ENCODE measurements at places on chromosomes 3 and 15. TPM values are rescaled to one million over a fixed set of nuclear protein-coding genes. Genes with fewer than 3 reads are reported as not detected.

Gene SKOR1
- 0.05 TPM for total RNA-seq

Gene ZCWPW2
- total RNA-seq: 0.29 TPM

Gene TMEM40
- 0.72 TPM for total RNA-seq

Gene CEP19
- 3.2 TPM for total RNA-seq

Gene CASR
- not detected for total RNA-seq

Gene MAGI1
- total RNA-seq: 1.7 TPM

Gene ASB14
- total RNA-seq: not detected

- no peak for DNase-seq
Observed at GRCh38 chr15:32956711-32957110, 237.8 kb downstream of the FMN1 start.

- no peak for DNase-seq
Observed at GRCh38 chr3:12662593-12663400, 1.1 kb downstream of the RAF1 start.

DNA sequence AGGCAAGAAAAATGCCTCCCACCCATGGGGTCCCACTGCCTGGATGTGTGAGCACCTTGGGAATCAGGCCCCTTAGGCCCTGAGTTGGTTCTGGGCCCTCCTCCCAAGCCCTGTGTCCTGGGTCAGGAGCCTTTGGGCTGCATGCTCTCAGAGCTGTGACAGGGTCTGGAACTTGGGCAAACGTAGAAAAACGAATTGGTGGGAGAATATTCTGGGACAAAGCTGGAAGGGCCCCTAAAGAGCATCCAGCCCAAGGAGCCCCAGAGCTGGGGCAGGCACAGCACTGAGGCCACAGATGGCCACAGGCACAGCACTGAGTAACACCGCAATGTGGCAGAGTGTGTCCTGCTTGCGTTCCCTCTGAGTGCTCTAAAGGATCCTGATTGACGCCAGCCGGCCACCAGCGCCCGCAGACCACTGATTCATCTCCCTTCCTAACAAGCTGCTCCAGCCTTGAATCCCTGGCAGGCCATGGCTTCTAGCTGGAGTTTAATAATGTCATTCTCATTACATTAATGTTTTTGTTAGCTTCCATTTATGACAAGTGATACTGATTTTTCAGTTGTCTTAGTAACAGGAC is 18.6 kb upstream of the SEC13 start:
- DNase-seq: no peak

DNA sequence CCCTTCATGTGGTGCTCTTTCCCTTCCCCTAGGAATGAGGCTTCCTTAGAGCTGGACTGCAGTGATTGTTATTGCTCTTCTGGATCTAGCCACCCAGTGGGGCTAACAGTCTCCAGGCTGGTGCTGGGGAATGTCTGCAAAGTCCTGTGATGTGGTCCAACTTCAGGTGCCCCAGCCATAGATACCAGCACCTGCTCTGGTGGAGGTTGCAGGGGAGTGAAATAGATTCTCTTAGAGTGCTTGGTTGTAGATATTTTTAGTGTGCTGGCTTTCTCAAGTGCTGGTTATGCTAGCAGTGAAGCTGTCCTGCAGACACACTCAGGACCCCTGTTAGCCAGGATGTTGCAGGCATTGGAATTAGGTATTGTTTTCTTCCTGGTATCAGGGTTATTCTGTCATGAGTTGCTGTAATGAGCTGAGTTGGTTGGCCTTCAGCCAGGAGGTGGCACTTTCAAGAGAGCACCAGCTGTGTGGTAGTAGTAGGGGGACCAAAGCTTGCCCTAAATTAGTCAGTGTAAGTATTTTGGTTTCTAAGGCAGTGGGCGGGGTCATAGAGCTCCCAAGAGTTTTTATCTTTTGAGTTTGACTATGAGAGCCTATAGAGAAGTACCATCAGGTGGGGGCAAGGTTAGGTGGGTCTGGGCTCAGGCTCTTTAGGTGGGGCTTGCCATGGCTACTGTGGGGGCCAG is 317.5 kb upstream of the SGO1 start:
- DNase-seq: no peak

DNA sequence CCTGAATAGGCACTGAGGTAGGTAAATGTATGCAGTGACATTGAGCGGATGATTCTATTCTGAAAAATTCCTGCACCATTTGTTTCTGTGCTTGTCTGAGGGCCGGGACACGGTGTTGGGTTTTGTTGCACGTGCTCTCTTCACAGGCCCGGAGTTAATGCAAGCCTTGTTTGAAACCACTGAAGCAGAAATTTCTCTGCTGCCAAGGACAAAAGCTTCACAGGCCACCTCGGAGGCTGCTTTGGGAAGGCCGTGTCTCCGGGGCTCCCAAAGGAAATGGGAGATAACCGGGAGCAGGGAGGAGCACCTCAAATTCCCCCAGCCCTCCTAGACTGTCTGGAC is 179.4 kb downstream of the OPA1 start:
- no peak for DNase-seq

DNA sequence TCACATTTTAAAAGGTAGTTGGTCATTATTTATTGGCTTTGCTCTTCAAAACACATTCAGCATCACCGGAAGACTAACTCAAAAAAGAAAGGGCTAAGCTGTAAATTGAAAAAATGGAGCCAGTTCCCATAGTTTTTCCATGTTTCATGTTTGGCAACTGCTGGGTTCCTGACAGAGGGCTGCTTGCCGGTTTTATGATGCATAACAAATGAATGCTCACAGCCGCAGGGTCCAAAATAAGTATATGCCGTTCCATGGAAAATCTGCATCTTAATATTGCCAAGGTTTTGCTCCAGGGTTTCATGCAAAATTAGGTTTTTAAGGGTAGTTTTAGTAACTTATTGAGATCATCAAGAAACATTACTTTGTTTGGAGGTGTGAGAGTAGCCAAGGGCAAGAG is 15.8 kb downstream of the SLC12A1 start:
- no peak for DNase-seq

DNA sequence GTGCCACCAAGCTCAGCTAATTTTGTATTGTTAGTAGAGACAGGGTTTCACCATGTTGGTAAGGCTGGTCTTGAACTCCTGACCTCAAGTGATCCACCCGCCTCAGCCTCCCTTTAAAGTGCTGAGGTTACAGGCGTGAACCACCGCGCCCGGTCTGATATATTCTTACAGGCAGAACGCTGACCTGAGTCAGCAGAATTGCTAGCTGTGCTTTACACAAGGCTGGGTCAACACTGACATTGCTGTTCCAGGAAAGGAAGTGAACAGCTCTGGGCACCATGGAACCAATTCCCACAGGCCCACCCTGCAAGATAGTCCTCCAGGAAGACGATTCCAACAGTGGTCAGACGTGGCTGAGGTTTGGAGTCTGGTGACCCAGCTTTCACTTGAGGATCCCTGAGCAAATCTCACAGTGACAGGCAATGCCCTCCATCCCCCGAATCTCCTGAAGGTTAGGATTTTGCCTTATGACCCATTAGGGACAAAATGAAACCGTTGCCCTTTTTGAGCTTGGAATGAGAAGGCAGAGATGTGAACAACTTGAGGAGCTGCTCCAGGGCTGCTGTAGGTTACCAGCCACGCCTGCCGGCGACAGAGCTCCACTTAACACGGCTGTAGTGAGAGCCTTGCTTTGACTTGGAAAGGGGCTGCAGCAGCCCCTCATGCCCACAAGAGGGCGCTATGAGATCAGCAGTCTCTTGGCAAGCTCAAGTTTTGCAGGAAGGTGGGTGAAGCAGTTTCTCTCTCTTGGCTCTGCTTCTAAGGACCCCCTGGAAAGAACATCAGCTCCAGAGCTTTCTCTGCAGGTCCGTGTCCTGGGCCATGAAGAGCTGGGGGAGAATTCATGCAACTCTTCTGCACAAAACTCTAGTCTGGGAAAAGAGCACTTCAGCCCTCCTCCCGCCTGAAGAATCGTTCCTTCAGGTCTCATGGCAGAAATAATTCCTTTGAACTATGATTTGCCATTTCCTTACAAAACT is 74.1 kb downstream of the SENP2 start:
- DNase-seq: peak; percentile 77

DNA sequence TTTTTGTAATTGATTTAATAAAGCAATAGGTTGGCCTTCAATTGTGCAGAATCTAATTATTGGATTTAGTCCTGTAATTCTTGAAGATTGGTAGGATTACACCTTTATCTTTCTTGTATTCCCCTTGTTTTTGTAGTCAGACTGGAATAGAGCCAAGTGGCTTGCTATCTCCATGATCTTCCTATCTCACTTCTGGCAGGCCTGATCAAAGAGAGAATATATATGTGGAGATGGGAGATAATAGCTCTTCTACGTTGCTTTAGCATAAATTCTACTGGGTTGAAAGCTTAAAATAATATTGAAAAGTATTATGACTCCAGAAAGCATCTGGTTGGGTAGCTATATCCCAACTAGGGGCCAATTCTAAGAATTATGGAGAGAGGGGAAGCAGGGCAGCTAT is 16.9 kb upstream of the IFT57 start:
- DNase-seq: no peak

- DNase-seq: no peak
Observed at GRCh38 chr15:98746375-98747155, 98.2 kb downstream of the IGF1R start.

GRCh38 chr15:44010089-44010488 is 183.3 kb downstream of the WDR76 start:
- DNase-seq: no peak

DNA sequence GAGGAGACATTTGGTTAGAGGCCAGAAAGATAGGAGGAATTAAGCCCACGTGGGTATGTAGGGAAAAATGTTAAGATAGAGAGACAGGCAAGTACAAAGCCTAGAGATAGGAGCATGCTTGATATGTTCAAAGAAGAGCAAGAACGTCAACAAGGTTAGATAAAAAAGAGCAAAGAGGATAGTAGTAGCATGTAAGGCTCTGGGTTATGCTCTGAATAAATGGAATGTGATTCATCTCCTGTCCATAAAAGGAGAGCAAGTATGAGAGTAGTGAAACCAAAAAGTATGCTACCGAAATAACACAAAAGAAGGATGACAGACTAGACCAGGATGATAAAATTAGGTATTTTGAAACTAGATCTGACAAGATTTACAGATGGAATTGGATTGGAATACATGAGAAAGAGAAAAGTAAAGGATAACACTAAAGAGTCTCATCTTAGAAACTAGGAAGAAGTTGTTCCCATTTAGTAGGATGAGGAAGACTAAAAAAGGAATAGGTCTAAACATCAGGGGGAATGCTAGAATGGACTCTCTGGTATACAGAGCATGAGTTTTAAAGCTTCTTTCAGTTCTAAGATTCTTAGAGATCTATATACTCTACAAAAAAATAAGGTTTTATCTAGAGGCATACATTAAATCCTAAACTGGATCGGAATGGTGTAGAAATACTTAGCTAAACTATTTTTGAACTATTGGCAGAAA is 59.1 kb downstream of the TRPM7 start:
- DNase-seq: no peak

DNA sequence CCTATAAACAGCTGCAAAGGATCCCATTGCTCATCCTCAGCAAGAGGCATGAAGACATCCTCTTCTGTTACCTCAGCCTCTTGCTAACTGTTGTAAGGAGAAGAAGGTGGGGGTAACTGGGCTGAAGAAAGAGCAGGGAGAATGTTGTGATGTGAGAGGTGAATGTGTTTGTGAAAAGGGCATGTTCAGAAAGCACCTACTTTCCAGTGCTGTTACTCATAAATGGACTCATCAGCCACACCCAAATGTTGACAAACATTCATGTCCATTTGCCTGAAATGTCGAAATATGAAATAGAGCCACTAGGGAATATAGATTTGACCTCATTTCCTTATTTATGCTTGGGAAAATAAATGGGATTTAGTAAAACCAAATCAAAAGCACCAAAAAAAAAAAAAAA is 12.6 kb downstream of the SLC24A1 start:
- DNase-seq: peak; percentile 38

DNA sequence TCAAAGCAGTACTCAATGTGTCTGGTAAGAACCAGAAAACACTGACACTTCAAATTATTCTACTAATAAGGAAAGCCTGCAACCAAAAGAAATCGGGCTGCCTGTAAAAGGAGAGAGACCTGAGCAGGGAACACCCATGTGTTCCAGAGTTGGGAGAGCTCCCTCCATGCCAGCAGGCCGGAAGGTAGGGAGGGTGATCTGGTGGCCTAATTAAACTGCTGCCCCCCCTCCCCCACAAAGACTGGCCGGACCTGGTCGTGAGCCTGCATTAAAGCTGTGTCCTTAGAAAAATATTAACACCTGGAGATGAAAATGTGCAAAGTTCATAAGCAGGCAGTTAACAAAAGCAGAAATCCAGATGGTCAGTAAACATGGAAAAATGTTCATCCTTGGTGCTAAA is 170.6 kb upstream of the BHLHE40 start:
- no peak for DNase-seq

- no peak for DNase-seq
Observed at GRCh38 chr3:61518590-61518989, 42.8 kb upstream of the PTPRG start.
